ENCODE measurements at places on chromosomes 5 and 9.

GRCh38 chr5:143682929-143683386 is 129.0 kb upstream of the HMHB1 start:
- no peak for DNase-seq

- peak; percentile 89 for DNase-seq
Measured at GRCh38 chr5:125043781-125044391, 297.4 kb upstream of the ZNF608 start.

DNA sequence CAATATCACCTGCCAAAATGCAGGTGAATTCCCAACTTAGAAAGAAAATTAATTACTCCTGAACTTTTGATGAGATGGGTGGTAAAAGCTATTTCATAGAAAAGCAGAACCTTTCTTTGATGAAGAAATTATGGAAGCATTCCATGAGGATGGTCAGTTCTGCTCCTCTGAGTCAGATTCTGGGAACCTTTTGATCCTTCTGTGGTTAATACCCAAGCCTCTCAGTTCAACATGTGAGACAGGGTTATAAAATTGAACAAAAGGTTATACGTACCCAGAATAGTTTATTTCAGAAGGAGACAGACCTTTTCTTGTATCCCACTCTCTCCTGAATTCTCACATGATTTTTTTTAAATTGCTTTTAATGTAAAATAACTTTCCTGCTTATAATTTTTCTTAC is 767.6 kb upstream of the ADAMTS16 start:
- no peak for DNase-seq

DNA sequence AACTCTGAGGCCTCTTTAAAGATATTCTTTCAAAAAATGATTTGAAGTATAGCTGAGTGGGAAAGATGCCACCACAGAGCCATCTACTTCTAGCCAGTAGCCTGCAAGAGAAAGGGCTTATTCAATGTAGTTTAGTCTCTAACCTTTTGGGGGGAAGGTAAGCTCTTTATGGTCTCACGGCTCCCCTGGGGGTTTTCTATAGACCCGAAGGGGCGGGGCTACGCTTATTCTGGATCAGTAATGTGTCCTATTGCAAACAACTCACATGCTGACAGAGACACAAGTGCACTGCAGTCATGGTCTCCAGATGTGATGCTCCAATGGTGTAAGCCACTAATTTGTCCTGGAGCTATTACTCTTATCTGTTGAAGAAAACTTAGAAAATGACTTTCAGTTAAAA is 53.4 kb upstream of the RPS23 start:
- DNase-seq, result no peak

- DNase-seq, result no peak
Measured at GRCh38 chr9:135519179-135519971, 1.9 kb upstream of the LCN1 start.

- DNase-seq, result no peak
Measured at GRCh38 chr5:36662291-36662851, 56.0 kb downstream of the SLC1A3 start.

DNA sequence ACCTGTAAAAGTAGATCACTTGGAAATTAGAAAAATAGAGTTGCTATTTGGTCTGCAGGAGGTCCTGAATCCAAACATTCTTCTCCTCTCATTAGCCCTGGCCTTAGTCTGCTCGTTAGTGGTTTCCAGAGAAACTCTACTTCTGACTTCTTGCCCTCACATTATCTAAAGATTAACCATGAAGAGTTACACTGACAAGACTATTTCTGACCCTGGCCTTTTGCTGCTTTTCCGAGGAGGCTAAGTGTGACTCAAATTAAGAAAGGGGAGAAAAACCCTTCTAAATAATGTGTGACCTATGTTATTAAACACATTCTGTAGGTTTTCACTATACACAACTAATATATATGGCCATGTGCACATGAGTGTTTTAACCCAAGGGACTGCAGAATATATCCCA is 302.4 kb downstream of the RAB3C start:
- no peak for DNase-seq

DNA sequence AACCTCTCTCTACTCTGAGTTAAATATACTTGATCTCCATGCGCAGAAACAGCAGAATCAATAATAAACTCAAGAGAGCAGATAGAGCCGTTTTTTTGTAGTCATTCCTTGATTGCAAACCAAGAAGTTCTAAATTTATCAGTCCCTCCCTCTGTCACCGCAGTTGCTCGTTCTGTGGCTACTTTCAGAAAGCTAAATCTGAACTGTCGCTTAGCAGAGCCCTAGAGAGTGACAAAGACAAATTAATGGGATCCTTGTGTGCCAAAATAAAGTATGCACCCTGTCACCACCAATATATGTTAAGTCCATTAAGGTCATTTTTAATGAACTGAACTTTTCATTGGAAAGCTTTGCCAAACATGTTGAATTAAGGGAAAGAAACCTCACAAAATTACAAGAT is 218.3 kb downstream of the ADAMTSL1 start:
- DNase-seq, result no peak

DNA sequence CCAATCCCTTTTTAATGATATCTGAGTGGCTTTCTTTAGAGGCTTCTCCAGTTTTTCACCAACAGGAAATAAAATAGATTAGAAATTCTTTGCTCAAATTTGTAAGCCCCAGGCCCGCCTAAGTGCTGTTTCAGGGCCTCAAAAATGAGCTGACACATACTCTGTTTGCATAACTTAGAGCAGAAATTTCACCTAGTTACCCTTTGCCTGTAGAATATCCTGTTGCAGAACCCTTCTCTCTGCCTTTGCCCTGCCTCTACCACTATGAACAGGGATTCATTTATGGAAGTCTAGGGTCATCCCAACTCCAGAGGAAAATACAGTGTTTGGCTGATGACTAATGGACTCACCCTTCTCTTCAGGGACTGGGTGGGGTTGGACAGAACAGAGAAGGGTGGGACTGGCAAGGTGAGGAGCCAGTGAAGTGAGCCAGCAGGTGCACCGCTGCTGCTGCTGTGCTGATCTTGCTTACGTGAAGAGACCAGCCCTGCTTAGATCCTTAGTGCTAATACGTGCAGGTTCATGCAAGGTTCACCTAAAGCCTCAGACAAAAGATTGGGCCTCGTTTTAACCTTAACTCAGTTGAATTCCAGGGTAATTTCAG is 22.8 kb downstream of the OSTF1 start:
- no peak for DNase-seq

- DNase-seq, result peak; percentile 84
Measured at GRCh38 chr5:143657647-143658285, 154.2 kb upstream of the HMHB1 start.

DNA sequence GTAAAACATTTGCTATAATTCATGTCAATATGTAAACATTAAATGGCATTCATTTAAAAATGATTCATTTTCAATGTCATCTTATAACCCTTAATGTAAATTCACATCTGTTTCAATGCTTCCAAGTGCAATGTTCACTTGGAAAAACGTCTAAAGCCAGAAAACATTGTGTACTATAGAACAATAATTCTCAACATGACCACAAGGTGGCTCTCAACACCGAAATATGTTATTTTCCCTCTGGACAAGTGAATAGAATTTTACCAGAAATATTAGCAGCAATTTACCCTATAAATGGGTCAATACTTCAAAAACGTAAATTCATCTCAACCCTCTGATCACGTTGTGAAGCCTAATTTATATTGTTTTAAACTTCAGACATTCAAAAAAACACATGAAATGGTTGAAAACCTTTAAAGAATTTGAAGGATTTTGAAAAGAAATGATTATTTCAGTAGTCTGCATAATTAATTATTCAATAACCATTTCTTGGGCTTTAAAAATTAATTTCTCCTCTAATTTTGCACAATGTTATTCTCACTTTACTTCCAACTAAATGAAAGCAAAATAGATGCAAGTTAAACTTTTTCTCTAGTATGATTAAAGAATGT is 11.0 kb downstream of the CDH10 start:
- DNase-seq, result peak; percentile 52

DNA sequence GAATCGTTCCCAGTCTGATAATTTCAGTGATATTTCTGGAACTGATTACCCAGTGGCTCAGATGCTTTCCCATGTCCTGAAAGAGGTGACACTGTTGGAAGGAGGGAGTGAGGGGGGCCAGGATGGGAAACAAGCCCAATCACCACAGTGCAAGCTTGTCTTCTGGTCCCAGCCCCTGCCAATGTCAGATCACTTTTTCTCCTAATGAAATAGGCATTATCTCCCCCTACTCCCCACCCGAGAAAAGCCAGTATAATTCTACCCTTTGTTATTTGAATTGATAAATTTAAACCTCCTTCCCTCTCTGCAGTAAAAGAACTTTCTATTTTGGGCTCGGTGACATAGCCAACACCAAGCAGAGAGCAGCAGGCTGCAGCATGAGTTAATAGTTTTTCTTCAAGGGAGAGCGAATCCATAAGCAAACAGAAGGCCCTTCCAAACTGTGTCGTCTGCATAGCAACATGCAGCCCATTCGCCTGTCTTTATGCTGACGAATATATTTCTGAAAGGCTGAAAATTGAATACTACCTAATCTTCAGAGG is 14.6 kb upstream of the PPP2CA start:
- peak; percentile 28 for DNase-seq

- no peak for DNase-seq
Measured at GRCh38 chr5:22372826-22373660, 480.1 kb downstream of the CDH12 start.

DNA sequence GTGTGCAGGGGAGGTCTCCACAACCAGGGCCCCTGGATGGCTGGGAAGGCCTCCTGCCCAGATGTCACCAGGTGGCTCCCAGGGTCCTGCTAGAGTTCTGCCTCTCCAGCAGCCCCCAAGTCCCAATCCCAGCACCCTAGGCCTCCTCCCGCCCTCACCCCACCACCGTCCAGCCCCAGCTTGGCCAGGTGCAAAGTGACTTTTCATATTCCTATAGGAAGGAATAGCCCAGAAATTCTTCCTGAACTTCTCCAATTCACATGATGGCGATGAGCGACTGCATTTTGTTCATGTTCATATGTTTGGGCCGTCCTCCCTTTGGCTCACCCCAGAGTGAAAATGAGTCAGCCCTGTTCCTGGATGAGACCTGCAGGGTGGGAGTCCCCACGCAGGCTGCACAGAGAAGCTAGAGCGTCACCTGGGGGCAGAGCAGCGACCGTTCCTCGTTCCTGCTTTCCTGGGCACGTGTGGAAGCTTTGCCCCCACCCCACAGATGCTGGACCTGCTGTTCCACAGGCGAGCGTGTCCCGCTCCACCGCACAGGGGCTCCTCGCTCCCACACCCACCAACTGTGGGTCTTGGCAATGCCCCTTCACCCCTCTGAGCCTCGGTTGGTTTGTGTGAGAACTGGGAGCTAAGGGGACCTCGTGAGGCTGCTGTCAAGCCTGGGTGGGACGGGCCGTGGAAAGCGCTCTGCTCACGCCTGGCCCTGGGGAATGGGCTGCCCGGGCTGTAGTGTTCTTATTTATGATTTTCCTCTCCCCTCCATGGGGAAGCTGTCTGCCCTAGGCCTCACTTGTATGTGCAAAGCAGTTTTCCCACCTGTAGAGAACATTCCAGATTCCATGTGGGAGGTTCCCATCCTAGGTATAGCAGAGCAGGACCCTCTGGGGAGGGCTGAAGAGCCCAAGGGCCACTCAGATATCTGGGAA is 6.9 kb downstream of the MRPS2 start:
- DNase-seq, result no peak

DNA sequence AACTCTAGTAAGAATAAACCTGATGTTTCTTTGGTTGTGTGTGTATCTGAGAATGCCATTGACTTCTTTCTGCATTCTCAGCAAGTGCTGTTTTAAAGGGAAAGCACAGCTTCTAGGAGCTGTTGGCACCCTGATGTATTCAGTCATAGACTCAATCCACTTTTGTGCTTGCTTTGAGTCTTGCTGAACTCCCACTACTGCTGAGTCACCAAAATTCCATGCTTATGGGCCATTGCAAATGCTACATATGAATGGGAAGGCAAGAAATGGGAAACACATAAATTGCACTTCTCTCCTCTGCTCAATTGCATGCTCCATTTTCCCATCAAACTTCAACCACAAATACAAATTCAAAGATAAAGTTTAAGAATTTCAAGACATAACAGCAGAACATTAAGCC is 9.8 kb upstream of the FTMT start:
- no peak for DNase-seq

DNA sequence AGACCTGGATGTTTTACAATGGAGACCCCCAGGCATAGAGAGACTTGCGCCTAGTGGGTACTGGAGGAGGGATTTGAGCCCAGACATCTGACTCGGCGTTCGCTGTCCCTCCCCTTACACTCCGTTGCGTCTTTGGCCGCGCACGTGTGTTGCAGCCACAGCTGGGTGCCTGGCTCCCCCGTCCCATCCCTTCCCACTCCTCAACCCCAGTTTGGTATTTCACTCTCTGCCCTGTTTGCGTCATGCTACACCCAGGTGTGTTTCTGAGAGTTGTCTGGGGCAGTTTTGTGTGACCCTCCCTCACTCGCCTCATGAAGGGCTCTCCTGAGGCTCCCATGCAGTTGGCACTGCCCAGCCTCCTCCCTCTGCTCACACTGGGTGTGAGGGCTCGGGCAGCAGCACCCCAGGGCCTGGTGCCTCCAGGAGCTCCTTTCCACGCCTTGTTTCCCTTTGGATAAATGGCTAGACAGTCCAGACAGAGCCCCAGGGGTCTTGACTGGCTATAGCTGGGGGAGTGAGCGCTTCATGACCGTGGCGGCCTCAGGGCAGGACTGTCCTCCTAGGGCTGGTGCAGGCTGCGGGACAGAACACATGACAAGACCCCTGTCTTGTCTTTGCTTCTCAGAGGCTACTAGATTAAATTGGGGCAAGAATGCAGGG is 13.6 kb downstream of the TCF7 start:
- DNase-seq, result no peak

DNA sequence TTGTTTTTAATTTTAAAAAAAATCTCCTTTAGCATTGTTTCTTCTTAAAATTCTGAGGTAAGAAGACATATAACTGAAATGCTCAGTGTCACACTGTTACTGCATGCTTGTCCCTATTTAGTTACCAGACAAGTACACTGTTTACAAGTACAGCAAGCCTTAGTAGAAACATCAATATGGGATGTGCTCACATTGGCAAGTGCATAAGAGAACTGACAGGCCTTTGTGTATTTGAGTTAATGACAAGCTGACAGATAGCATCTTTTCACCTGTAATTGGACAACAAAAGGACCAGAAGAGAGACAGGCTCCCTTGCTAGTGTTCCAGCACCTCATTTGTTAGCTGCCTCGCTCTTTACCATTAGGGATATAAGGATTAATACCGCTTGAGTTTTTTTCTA is 63.6 kb downstream of the PDE4D start:
- no peak for DNase-seq

GRCh38 chr5:65801352-65801783 is 79.4 kb downstream of the NLN start:
- no peak for DNase-seq

GRCh38 chr5:175025077-175025476 is 300.7 kb downstream of the MSX2 start:
- DNase-seq, result no peak

GRCh38 chr9:98218562-98219363 is 26.3 kb upstream of the CORO2A start:
- DNase-seq, result no peak

- no peak for DNase-seq
Measured at GRCh38 chr9:37515620-37516258, 30.0 kb downstream of the POLR1E start.

All from COR-L47 (cell line).